NCI-H1092 treated with DMSO at 0.1 percent for 48 hours (cell line): ENCODE measurements at places on chromosomes 6 and 20.
A peak's percentile ranks its signal among the peaks of the same experiment; 100 is the strongest.

DNA sequence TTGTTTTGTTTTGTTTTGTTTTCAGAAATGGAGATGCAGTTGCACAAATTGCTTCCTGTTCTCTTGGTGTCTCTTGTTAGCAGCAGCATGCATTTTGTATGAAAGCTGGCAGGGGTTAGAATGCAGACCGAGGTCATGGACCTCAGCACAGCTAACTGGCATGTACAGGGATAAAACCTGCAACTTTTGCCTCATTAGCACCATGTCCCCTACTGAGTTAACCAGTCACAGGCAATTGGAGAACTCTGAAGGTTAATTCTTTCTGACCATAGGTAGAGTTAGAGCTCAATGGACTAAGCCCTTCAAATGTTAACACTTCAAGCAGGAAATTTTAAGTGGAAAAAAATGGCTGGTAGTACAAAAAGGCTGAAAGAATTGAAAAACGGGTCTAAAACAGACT, 377.1 kb downstream of the ADGRB3 start:
- DNase-seq, result no peak

DNA sequence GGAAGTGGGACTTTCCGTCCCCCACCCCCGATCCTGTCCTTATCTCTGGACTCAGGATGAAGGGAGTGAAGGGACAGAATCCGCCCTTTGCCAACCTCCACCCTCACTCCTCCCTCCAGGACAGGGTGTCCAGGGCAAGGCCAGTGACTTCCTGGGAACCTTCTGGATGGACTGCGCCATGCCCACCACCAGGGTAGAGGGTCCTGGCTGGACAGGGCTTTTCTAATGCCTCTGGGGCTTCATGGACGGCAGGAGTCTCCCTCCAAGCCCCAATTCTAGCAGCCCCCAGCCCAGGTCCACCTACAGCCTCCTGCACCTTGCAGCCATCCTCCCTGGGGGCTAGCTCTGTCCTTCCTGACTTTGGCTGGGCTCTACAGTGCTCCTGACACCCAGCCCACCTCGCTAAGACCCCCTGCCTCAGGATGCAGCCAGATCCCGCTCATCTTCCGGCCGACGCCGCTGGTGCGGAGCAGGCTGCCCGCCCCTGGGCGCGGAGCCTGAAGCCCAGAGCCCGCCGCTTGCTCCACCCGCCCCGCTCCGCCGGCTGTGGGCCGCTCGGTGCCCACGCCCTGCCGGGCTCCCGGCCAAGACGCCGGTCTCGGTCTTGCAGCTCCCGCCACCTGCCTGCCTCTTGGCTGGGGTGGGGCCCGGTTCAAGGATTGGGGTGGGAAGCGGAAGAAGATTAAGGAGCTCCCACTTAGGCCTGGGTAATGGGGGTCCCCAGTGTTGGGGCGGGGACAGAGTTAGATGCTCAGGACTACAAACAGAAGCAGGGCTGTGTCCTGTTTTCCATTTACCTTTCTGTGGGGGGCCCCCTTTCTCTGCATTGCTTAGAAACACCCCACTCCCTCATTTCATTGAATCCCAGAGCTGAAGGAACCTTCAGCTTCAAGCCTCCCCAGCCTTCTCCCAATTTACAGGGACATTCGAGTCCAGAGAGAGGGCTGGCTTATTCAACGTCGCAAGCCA, 72.8 kb downstream of the MDGA1 start:
- DNase-seq, result peak; percentile 36

- no peak for DNase-seq
Measured at GRCh38 chr6:78513856-78514255, 353.5 kb upstream of the IRAK1BP1 start.

- DNase-seq, result no peak
Measured at GRCh38 chr20:32920066-32920465, 61.3 kb downstream of the EFCAB8 start.

DNA sequence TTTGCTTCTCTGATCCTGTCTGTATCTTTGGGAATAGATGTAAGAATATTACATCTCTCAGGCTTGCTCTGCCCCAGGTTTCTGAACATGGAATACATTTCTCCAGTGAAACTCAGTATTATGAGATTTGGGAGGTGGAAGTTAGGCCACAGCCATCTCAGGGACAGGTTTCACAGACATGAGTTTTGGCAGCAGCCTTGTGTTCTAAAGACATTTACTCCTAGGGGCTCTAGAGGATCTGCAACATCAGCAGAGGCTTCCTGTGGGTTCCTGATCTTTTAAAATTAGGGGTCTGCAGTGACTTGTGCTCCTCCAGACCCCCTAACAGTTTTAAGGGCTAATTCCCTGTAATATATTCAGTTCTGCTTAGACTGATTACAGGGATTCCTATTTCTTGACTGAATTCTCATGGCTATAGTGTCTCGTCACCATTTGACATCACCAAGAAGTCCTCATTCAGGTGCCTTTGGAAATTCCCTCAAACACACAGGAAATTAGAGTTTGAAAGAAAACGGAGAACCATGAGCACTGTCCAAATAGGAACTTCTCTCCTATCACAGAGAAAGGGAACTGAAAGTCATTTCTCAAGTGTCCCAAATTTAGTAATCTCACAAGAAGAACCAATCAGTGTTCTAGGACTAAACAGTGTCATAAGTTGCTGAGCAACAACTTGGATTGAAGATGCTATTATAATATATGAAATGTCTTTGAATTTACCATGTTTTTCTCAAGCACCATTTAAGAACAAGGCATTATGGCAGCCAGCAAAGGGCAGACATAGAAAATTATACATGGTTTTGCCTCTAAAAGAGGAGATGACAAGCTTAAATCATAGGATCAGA, 2.5 kb upstream of the HLA-DRA start:
- no peak for DNase-seq

GRCh38 chr6:118284736-118285360, 263.2 kb upstream of the PLN start:
- DNase-seq, result peak; percentile 14

GRCh38 chr6:89371849-89372505, 19.5 kb upstream of the UBE2J1 start:
- peak; percentile 27 for DNase-seq
